Stimulated activated CD8-positive, alpha-beta memory T cell treated with anti-CD3 and anti-CD28 coated beads, Interleukin-4, amount 100 ng/mL, for 4 hours (primary cell): ENCODE measurements at places on chromosomes 16 and 17.
A peak's percentile ranks its signal among the peaks of the same experiment; 100 is the strongest.

DNA sequence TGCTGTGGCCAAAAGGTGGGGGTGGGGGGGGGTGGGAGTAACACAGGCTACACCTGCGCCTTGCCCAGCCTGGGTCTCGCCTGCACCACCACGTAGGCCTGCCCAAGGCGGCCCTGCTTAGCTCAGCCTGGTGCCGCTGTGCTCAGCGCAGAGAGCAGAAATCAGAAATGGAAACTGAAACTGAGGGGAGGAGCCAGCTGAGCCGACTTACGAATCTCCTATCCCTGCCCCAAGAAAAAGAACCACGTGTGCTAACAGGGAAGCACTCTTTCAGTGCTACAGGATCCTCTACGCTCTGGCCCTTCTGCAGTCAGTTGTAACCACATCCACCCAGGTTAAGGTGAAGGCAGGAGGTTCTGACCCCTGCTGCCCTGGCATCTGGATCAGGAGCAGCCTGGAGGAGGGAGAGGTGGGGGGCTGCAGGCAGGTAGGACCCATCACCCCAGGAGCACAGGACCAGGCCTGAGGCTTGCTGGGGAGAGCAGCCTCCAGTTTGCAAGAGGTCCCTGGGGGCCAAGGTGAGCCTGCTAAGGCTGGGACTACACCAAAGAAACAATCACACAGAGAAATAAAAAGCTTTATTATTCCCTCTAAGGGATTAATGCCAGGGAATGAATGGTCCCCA is at the start of gene DHX58:
Gene DHX58 (minus strand): TSS at position 163 of the 625 bp plus-strand sequence. CDS start 822 bp downstream, outside the sequence.
- DNase-seq, result peak; percentile 47

GRCh38 chr17:13420878-13421277 is 180.9 kb downstream of the HS3ST3A1 start:
- no peak for DNase-seq

DNA sequence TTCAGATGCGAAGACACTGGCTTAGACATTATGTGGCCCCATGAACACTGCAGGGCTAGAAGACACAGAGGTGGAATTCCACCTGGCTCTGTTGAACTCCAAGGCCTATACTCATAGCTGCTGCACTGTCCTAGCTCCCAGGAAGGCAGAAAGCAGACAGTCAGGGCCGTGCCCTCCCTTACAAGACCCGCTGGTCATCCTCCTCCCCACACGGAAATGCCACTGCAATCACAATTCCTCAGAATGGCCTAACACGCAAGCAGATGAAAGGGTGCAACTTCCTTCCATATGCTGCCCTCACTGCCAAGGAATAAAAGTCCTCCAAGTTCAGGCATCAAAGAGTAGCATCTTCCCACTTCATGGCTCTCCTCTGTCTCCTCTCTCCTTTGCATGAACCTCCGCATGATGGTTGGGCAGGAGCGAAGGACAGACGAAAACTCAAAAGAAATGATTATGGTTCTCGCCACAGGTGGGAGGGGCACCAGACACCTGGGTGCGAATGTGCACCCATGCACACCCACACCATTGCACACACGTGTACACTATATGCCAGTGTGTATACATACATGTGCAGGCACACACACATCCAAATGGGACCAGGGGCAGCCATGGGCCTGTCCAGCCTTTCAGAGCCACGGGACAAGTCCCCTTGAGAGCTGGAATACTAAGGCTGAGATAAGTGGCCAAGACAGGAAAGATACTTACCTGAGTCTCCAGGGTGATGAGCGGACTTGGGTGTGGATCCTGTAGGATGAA is 113.3 kb downstream of the XYLT1 start:
- DNase-seq, result no peak

DNA sequence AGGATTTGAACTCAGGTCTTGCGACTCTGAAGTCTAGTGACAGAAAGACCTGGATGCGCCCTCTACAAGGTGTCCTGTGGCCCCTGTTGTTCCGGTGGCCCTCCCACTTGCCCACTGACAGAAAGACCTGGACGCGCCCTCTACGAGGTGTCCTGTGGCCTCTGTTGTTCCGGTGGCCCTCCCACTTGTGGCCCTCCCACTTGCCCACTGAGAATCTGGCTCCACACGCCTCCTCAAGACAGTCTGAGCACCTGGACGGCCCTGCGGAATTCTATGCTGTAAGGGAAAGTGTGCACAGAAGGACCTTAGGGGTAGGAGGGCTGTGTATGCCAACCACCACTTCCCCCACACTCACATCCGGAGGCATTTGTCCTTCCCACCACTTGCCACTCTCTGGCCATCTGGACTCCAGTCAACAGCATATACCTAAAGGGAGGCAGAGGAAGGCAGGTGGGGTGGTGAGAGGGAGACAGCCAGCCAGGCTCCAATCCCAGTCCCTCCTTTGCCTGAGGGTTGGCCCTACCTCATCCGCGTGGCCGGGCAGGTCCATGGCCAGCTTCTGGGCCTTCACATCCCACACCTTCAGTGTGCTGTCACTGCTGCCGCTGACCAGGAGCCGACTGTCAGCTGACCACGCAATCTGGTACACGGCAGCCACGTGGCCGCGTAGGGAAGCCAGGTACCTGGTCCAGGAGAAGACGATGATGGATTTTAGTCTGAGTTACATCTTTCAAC is 9.1 kb downstream of the NLE1 start:
- no peak for DNase-seq

GRCh38 chr16:3283543-3284447 is 504 bp downstream of the ZNF263 start:
- DNase-seq, result no peak

- no peak for DNase-seq
These were observed 3.4 kb upstream of the PRSS8 start for GRCh38 chr16:31138621-31139578.

DNA sequence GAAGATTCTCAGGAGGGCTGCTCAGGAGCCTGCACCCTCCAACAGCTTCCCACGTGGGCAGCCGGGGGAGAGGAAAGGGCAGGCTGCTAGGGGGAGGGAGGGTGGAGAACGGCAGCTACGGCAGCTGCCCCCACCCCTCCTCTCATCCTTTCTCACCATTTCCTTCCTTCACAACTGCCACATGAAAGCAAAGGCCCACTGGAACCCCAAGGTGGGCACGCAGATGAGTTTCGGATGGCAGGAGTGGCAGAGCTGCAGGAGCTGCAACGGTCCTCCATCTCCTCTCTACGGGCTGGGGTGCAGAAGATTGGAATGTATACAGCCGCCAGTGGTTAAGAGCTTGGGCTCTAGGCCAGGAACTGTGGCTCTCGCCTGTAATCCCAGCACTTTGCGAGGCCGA is 77.7 kb downstream of the GAS7 start:
- DNase-seq, result no peak

GRCh38 chr17:80154166-80154565 is 7.2 kb upstream of the EIF4A3 start:
- DNase-seq, result no peak

GRCh38 chr17:68319410-68320162 is 28.3 kb downstream of the ARSG start:
- DNase-seq, result no peak

- no peak for DNase-seq
These were observed 43.4 kb downstream of the HNF1B start for GRCh38 chr17:37701496-37701898.

GRCh38 chr17:2801841-2802240 is 5.6 kb downstream of the RAP1GAP2 start:
- no peak for DNase-seq

DNA sequence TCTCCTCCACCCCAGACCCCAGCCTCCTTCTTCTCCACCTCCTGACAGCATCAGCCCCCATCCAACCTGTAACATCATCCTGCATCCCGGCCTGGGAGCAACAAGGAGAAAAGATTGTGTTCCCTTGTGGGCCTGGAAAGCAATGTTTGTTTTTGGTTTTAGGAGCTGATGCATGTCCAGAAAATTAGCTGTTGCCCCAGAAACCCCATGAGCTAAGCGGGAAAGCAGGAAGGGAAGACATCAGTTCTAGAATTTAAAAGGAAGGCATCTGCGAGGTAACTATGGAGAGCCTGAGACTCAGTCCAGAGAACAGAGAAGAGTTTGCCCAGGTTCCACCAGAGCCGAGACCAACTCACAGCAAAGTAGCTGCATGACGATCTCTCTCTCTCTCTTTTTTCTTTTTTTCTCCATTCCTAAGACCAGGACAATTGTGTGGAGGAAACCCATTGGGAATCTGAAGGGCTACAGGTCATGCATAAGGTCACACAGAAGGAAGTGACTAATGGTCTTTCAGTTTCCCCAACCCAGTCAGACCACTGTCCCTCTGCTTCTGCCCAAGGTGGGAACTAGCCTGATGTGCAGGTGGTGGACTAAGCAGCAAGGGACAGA is 124.4 kb downstream of the SLC39A11 start:
- DNase-seq, result no peak

GRCh38 chr17:4150096-4150495 is 7.1 kb downstream of the CYB5D2 start:
- DNase-seq, result no peak

DNA sequence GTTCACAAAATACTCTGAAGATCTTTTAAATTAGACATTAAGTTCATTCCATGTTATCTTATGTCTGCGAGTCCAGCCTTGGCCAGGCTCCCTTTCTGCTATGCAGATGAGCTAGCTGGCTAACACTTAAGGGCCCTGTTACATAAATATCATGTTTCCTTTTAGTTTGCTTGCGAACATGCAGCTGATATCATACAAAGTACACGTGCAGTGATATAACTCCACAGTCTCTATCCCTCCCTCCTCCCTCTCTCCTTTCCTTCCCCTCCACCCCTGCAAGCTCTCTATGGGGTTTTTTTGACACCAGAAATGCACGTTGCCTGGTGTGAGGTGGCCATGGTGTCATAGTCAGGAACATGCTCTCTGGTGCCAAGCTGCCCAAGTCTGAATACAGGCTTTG is 46.1 kb downstream of the ARHGAP17 start:
- DNase-seq, result no peak

- DNase-seq, result no peak
These were observed 1.5 kb downstream of the MXRA7 start for GRCh38 chr17:76709077-76709950.

- no peak for DNase-seq
These were observed 385.4 kb upstream of the RBFOX1 start for GRCh38 chr16:6947291-6947690.

DNA sequence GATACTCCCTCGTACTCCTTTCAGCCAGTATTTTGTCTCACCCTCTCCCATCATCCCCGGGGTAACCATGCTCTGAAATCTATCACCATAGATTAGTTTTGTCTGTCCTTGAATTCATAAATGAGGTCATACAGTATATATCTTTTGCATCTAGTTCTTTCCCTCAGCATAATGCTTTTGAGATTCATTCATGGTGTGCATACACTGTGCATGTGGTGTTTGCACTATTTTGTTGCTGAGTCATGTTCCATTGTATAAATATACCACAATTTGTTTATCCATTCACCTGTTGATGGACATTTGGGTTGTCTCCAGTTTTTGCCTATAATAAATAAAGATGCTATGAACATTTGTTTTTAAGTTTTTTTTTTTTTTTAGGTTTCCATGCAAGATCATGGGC is 34.2 kb upstream of the NLRP1 start:
- no peak for DNase-seq

DNA sequence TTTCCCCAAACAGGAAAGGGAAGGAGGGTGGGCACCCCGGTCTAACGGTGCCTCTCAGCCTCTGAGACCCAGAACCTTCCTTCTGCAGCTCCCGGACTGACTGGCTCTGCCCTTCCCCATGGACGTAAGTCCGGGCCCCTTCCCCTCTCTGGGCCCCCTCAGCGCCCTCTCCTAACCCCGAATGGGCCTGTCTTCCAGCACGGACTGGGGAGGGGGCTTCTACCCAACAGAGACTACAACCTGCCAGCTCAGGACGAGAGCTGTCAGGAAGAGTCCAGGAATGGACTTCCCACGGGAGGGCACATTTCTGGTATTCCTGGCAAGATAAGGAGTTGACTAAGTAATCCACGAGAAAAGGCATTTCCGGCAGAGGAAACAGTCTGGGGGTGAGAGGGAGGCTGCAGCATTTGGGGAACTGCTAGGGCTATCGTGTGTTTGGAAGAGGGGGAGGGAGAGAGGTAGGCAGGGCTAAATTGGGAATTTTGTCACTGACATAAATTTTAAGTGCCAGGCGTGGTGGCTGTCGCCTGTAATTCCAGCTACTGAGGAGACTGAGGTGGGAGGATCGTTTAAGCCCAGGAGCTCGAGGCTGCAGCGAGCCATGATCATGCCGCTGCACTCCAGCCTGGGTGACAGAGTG is 12.1 kb upstream of the ALDOA start:
- DNase-seq, result no peak

GRCh38 chr17:4822835-4823234 is 10.3 kb upstream of the MINK1 start:
- no peak for DNase-seq

- no peak for DNase-seq
These were observed 26.3 kb downstream of the STAT5B start for GRCh38 chr17:42249681-42250446.

DNA sequence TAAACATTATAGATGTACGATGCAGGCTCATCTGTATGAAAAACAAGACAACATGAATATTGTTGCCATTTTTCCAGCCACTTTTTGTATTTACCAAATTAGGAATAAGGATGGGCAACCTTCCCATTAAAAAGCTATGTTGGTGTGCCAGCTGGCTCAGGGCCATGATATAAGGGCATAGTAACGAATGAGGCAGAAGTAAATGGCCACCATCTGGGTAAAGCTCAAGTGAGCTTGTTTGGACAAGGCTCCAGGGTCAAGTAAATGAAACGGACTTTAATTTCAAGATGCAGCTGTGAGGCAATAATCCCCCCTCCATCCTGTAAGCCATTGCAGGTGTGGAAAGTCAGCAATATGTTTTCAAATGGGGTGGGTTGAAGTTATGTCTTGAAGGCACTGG is 930.9 kb upstream of the CDH8 start:
- no peak for DNase-seq

- DNase-seq, result no peak
These were observed 62.8 kb upstream of the HS3ST2 start for GRCh38 chr16:22751104-22751667.

- no peak for DNase-seq
These were observed 48.0 kb downstream of the ABCC6 start for GRCh38 chr16:16175296-16175695.

DNA sequence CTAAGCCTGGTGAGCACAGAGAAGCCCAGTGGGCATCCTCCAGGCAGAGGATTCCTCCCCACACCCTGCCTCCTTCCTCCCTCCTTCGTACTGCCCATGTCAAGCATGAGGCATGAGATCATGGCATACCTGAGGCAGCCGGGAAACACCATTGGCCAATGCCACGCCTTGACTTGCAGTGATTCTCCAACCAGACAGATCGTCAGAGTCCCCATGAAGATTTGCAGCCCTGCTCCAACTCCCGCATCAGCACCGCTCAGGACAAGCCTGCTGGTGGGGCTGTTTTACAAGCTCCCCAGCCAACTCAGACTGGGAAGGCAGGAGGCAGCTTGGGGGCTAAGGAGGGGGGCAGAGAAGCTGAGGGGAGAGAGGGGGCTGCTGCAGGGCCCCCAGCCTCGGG is 2.9 kb upstream of the KRT16 start:
- DNase-seq, result no peak

DNA sequence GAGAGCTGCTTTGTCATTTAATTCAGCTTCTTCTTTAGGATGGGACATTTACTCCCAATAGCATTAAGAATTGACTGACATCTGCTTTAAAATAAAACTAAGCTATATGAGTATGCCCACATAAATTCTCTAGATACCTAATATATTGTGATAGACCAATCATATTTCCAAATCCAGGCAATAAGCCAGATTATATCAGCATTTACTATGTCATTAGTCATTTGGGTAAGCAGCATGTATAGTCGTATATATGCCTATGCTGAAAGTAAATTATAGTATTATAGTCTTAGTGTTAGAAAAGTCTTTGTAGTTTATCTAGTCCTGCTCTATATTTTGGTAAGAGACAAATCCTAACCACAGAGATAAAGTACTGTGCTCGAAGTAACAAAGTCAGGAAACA is 958.1 kb downstream of the KCNJ2 start:
- DNase-seq, result no peak
